ENCODE measurements at places on chromosomes 6 and 20.
A peak's percentile ranks its signal among the peaks of the same experiment; 100 is the strongest.

DNA sequence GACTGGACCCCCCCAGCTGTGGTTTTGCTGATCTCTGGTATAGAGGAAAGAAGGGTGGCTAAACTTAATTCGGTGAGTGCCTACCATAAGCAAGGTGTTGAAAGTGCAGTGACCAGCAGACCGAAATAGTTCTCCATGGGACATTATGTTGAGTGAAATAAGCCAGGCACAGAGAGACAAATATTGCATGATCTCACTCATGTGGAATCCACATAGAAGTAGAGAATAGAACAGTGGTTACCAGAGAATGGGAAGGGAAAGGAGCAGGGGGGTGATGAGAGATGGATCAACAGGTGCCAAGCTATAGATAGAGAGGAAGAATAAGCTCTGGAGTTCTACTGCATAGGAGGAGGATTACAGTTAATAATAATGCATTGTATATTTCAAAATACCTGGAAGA lies 9.7 kb upstream of the GCNT2 start:
- no peak for DNase-seq

DNA sequence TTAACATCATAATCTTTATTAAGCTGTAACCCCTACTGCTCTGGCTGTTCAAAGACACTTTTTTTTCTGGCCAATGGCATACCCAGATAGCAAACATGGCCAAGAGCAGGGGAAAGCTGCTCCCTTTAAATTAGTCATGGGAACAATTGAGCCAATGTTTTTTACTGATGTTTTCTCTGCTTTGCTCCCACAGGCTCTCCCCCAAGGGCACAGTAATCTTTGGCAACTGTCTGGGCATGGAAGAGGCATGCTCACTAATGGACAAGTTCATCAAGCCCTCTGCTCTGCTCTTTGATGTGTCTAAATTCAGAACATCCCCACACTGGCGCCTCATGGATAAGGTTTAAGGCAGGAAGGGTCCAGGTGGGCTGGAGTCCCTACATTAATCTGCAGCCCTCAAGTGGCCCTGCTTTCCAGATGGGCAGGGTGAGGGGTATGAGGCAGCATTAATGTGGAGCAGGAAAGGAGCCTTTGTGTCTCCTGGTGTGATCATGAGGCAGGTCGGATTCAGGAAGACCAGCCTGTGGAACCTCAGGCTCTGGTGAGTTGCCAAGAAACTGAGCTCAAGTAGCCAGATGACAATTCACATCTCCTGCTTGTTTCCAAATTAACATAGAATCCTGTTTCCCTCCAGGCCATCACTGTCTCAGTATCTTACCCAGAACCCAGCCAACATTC lies 227.0 kb upstream of the CST7 start:
- DNase-seq, result no peak

DNA sequence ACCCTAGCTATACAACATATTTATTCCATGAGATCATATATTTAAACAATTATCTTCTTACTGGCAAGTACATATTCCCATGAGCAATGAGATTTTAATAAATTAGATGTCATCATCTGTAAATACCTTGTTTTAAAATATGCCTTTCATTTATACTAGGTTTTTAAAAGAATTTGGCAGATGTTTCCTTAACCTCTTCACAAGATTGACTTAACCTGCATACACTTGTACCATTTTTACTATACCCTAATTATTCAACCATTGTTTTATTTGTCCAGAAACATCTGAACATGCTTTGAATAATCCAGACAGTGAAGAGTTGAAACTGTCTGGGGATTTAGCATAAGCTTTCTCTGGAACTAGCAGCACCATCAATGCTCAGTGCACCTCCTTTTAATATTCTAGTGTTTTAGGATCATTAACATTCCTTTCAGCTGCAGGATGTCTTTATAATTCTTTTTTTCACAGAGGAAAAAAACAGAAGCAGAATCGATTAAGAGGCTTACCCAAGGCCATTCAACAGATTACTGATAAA lies 188.0 kb upstream of the TENT5A start:
- no peak for DNase-seq

- DNase-seq, result peak; percentile 91
Measured at GRCh38 chr6:44253307-44254101, 3.8 kb downstream of the SLC35B2 start.

DNA sequence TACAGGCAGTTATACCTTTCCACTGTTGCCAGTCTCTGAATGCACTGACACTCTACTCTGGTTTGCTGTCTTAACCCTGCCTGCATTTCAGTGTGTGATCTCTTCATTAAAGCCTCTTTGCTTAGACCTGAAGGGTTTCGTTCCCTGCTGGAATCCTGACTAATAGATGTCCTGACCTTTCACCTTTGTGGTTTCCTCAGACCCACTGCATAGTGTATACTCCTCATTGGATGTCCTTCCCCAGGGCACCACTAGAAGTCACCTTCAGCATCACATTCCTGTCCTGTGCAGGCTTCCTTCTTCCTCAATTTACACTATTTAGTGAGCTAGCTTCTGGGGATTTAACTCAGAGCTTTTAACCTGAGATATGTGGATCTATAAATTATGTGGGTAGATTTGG lies 120.6 kb downstream of the RCAN2 start:
- DNase-seq, result no peak

DNA sequence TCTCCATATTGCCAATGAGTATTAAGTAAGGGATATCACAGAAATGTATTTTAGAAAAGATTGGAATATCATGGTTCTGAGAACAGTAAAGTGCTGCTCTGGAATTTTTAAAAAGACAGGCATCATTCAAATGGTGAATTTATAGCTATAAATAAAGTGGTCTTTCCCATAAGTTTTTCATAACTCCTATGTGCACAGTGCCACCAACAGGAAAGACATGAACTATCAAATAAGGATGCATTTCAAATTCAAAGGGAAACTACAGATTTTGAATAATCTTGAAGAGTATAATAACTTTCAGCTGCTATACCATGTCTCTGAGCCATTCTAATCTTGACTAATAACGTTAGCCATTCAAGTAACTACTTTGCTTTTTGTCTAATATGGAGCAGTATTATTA lies 456.8 kb upstream of the GJE1 start:
- DNase-seq, result no peak

DNA sequence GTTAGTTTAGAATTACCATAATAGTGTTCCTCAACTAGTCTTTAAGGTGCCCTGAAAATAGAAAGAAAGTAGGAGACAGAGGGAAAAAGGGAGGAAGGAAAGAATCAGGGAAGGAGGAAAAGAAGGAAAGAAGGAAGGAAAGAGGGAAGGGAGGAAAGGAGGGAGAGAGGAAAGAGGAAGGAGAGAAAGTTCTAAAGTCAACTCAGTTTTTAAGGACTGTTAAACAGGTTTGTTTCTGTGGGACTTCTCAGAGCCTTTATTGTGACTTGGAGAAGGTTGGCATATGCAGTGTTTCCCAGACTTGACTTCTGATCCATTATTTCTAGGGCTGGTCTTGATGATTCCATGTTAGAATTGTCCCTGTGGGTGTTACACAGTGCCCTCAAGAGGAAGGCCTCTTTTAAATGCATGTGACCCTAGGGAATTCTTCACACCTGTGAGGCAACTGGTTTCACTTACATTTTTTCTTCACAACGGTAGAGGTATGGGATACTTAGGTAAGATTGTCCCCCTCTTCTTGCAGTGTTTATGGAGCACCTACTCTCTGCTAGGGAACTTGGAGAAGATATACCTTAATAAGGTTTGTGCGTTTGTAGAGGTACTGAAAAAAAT lies 132.7 kb upstream of the GMDS start:
- no peak for DNase-seq

DNA sequence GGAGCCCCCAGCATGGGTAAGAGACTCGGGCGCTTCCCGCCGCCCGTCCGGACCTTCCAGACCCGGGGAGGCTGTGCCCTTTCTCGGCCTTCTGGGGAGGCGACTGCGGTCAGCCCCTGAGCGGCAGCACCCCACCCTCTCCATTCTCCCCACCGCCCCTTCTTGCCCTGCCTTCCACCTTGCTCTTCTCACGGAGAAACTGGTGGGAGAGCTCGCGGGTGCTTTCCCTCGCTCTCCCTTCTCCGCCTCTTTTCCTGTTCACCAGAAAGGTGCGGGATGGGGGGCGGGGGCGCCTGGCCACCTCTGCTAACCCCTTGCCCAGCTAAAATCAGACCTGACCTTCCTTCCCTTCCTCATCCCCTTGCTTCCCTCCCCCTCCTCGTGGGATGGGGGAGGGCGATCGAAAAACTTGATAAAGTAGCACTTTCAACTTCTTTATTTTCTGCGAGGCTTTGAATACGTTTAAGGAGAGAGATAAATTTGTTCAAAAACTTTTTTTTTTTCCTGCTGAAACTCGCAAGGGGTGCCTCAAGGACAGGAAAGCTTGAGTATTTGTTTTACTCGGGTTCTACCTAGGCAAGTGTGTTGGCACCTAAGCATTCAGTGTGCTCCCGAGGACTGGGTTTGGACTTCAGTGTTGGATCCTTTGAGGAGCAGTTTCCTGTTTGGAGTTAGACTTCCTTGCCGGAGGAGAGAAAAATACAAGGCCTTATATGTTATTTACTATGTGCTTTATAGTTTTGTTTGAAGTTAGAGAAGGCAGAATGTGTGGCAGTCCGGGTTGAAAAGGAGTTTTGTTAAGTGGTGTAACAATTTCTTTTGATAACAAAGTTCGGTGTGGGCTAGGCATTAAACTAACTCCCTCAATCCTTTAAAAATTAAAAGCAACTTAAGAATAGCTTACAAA lies 897 bp downstream of the CD2AP start:
- no peak for DNase-seq

GRCh38 chr20:35368666-35369423 lies 42.9 kb downstream of the UQCC1 start:
- DNase-seq, result no peak

DNA sequence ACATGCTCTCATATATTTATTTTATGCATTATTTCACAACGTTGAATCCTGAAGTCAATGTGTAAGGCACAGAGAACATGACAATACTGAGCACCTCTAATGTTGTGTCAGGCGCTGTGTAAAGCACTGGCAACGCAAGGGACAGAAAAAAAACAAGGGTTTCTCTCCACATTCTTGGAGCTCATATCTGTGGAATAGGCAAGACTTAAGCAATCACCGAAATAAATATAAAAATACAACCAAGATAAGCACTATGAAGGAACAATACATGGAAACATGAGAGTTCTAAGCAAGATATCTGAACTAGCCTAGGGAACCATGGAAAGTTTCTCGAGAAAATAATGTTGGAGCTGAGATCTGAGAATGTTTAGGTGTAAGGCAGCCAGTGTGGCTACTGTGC lies 1.7 kb upstream of the DST start:
- DNase-seq, result no peak

GRCh38 chr6:82247505-82248272 lies at the start of gene IBTK:
Gene IBTK (minus strand): TSS chr6:82247744. CDS start chr6:82240486, 7,258 bp downstream.
- peak; percentile 98 for DNase-seq

DNA sequence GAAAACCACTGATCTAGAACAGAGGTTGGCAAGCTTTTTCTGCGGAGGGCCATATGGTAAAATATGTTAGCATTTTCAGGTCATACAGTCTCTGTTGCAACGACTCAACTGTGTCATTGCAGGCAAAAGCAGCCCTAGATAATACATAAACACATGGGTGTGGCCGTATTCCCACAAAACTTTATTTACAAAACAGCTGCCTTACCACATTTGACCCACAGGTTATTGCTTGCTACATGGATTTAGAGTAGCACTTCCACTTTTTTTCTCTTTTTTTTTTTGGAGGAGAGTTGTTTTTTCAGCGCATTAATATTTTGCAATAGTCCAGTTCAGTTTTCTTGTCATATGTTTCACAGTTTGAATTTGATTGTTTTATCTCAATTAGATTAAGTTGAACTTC lies 2.5 kb upstream of the IGF2R start:
- DNase-seq, result no peak

GRCh38 chr6:166197361-166197760 lies 29.7 kb upstream of the TBXT start:
- no peak for DNase-seq

DNA sequence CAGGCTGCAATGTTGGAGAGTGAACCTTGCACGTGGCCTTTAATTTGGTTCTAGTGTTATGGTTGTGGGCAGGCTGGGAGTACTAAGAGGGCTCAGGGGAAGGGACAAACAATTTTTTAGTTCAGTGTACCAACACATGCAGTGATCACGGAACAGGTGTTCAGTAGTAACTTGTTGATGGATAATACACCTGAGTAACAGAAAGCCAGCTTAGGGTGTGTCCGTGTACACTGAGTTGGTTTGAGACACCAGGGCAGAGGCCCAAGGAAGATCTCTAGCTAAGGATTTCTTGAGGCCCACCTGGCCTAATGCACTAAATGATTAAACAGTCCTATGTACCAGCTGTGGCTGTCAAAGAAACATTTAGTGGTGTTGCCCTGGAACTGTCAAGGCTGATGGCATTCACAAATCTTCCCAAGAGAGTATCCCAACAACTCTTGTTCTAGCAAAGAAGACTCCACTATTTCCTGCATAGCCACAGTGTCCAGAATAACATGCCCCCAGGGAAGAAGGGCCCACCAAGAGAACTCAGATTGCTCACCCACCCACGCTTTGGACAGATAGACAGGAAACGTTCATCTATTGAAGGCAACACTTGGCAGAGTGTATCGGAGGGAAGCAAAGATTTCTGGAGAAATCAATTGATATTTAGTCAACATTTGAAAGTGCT lies 60.0 kb downstream of the CD83 start:
- no peak for DNase-seq

DNA sequence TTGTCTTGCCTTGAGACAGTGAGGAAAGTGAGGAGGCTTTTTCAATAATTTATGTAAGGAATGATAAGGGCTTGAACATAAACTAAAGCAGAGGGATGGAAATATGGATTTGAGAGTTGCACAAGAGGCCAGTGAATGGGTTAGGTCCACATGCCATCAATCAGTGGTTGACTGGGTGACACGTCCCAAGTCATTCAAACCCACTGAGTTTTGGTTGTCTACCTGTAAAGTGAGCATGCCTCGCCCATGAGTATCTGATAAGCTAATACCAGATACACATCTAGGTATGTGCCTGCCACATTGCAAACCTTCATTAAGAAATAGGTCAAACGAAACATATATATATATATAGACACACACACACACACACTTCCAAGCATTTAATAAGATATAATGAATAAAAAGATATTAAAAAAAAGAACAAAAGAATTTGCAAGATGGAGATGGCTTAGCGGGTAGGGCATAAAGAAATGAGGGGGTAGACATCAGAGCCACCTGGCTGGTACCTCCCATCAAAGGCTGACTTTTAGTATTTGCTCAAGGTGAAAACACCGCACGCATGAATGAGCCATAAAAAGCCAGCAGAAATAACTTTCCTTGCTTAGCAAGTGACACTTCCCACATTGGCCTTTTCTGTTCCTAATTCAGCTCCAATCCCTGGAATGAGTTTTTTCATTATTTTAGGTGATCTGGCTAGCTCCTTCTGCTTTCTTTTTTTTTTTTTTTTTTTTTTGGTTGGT lies 109.1 kb upstream of the GGTLC1 start:
- no peak for DNase-seq
